ENCODE measurements at places on chromosomes 12 and 14.
A peak's percentile ranks its signal among the peaks of the same experiment; 100 is the strongest.

GRCh38 chr12:32025906-32026305 is 66.7 kb downstream of the RESF1 start:
- H3K4me3 ChIP-seq = no peak overlapping the region
- H3K36me3 ChIP-seq = no peaks in the 10 kb centered on the region
- H3K27ac ChIP-seq = no peak overlapping the region
- no peak for DNase-seq
- H3K27me3 ChIP-seq = no peaks in the 10 kb centered on the region

GRCh38 chr12:26150736-26151450 is 26.1 kb upstream of the BHLHE41 start:
- peak; percentile 69 for DNase-seq
- H3K4me3 ChIP-seq = no peak overlapping the region
- H3K27ac ChIP-seq = peak overlapping the region; percentile 70
- no peaks in the 10 kb centered on the region for H3K36me3 ChIP-seq
- H3K27me3 ChIP-seq = no peaks in the 10 kb centered on the region

DNA sequence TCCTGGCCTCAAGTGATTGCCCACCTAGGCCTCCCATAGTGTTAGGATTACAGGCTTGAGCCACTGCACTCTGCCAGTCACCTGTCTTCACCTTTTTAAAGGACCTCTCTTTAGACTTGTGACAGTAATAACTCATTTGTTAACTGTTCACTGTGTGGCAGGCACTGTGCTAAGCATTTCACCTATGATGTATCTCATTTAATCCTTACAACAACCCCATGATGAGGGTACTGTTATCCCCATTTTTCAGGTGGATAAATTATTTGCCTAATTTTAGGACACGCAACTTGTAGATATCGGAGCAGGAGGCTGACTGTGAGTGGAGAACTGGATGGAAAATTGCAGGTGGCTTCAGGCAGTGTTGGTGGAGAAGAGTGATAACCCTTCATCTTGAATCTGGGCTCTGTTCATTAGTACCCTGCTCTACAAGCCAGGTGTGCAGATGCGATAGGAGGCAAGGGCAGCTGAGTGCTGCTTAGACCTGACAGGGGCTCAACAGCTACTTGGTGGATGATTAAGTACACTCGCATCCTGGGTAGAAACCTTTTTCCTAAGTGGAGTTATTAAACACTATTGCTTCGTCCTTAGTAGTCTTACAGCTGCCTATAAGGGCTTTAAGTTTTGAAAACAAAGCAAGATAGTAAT is 2.7 kb downstream of the TCTN1 start:
- H3K27me3 ChIP-seq = no peaks in the 10 kb centered on the region
- peaks cover 8% of the 10 kb centered on the region for H3K36me3 ChIP-seq
- H3K4me3 ChIP-seq = no peak overlapping the region
- no peaks in the 10 kb centered on the region for H3K4me1 ChIP-seq
- DNase-seq = no peak
- no peak overlapping the region for H3K27ac ChIP-seq

GRCh38 chr12:57993834-57994233 is 52.5 kb downstream of the ATP23 start:
- no peak overlapping the region for H3K4me3 ChIP-seq
- DNase-seq = no peak
- no peaks in the 10 kb centered on the region for H3K27me3 ChIP-seq
- H3K4me1 ChIP-seq = no peaks in the 10 kb centered on the region

DNA sequence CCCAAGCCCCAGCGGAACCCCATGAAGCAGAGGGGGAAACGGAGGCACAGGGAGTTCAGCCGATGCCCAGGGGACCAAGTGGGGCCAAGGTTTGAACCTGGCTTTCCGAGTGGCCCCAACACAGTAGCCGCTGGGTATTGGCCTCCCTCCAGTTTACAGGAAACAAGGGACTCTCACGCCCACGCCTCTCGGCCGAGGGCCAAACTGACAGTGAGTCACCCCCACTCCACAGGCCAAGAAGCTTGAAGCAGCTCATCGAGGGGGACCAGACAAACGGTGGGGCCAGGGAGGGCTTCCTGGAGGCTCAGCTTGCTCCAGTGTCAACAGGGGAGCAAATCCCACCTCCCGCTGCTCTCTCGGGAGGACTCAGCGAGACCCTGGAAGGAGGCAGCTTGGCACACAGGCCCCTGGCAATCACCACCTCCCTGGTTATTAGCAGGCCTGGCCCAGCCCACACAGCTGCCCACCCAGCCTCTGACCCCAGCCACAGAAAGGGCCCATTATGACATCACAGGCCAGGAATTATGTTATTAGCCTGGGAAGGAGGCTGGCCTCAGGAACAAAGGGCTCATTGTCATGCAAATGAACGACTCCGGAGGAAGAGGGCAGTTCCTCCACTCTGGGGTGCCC is 54.6 kb downstream of the NCOR2 start:
- H3K27ac ChIP-seq = peak overlapping the region; percentile 70
- H3K4me1 ChIP-seq = peaks cover 82% of the 10 kb centered on the region
- H3K27me3 ChIP-seq = no peaks in the 10 kb centered on the region
- H3K4me3 ChIP-seq = no peak overlapping the region
- peak; percentile 97 for DNase-seq

DNA sequence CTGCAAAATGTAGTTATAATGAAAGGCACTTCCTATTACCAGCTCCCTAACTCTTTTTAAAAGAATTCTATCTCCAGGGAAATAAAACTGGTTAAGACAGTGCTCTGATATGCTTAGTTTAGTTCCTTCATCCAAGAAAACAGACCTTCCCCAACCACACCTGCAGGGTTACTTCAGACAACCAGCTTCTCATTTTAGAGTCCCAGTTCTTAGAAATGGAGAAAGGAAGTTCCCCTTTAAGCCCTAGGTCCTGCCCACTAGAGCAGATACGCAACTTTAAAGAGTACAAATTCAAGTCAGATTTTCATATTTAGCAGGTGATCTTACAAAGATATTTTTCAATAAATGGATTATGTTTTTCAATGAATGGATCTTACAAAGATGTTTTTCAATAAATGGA is 4.4 kb upstream of the WSB2 start:
- H3K4me1 ChIP-seq = peaks cover 4% of the 10 kb centered on the region
- no peak overlapping the region for H3K27ac ChIP-seq
- peaks cover 3% of the 10 kb centered on the region for H3K36me3 ChIP-seq
- H3K27me3 ChIP-seq = no peaks in the 10 kb centered on the region
- no peak overlapping the region for H3K4me3 ChIP-seq

GRCh38 chr12:7646178-7646475 is 19.6 kb downstream of the APOBEC1 start:
- peaks cover 14% of the 10 kb centered on the region for H3K27me3 ChIP-seq
- DNase-seq = no peak
- H3K4me3 ChIP-seq = no peak overlapping the region
- no peaks in the 10 kb centered on the region for H3K4me1 ChIP-seq
- no peaks in the 10 kb centered on the region for H3K36me3 ChIP-seq

DNA sequence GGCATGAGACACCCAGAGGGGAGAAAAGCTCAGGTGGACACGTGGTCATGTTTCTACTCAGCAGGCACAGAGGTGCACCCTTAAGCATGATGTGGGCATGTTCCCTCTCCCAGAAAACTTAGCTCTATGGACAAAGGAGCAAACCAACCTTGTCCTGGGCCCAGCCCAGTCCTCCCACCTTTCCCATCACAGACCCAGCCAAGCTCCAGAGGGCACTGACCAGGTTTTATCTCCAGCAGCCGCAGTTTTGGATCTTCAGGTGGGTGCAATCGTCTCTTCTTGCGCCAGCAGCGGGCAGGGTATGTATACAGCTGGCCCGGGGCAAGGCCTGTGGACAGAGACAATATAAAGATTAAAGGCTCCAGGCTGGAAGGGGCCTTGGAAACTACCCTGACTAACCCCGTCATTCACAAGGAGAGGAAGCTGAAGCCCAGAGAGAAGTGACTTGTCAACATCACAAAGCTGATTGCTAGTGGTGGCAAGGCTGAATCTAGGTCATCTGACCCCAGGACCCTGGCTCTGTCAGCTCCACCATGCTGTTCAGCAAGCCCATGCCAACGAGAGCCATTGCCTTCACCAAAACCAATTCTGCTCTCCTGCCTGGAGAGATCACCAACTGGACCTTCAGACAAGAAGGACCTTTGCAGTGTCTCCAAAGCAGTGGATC is 140.7 kb downstream of the DPF3 start:
- no peak overlapping the region for H3K4me3 ChIP-seq
- H3K36me3 ChIP-seq = no peaks in the 10 kb centered on the region
- H3K27me3 ChIP-seq = no peaks in the 10 kb centered on the region
- no peak for DNase-seq
- H3K4me1 ChIP-seq = peaks cover 5% of the 10 kb centered on the region

DNA sequence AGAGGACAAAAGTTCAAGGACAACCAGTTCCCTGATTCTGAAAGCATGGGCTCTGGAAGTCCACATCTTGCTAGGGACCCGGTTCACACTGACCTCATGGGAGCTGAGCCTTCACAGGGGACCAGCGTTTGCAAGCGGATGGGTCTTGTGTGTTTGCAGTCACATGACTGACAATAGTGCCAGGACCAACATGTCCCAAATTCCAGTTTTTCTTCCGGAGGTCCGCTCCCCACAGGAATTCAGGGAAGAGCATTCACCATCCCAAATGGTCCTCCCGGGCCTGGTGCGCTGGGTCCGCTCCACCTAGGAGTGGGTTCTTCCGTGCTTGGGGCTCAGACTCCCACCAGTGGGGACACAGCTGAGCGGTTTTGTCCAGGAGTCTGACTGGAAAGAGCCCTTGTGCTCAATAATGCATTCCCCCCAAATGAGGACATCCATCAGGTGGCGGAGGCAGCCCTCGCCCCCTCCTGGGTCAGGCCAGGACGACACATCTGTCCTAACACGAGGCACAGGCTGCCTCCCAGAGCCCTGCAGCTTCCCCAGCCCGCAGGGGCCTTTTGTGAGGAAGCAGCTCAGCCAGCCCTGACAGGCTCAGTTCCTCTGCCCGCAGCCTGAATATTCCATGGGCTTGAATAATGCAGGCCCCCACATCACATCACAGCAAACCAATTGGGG is 91.8 kb upstream of the BCL11B start:
- H3K36me3 ChIP-seq = no peaks in the 10 kb centered on the region
- H3K4me1 ChIP-seq = no peaks in the 10 kb centered on the region
- H3K4me3 ChIP-seq = no peak overlapping the region

DNA sequence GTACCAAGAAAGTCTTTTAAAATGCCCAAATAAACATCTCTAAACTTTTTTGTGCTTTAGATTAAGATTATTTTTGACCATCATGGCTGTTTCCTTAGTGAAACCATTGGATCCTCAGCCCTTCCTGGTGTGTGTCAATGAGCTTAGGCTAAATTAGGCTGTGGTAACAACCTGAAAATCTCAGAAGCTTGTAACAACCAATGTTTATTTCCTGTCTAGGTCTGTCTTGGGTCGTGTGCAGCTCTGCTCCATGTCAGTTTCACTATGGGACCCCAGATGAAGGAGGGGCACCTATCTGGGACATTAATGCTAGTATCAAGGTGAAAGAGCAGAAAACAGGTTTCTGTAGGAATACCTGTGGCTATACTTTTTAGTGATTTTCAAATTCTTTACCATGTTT is 49.9 kb downstream of the KCNMB4 start:
- no peak for DNase-seq
- no peak overlapping the region for H3K27ac ChIP-seq
- H3K27me3 ChIP-seq = no peaks in the 10 kb centered on the region
- H3K4me3 ChIP-seq = no peak overlapping the region
- H3K4me1 ChIP-seq = no peaks in the 10 kb centered on the region

DNA sequence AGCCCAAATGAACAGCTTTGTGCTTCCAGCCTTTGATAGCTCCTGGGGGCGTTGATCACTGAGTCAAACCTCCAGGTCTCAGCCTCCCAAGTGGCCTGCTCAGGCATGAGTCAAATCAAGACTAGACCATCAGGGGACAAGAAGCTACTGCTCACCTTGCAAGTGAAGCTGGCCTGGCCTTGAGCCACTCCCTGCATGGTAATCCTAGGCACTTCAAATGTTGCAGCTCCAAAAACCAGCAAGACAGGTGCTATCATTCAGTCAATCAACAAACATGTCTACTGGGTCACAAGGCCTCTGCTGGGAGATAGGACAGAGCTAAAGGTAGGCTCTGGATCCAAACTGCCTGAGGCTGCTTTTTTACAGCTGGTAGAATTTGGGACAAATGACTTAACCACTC is 33.1 kb upstream of the NOS1 start:
- H3K27me3 ChIP-seq = peaks cover 18% of the 10 kb centered on the region
- H3K4me1 ChIP-seq = peaks cover 2% of the 10 kb centered on the region
- no peak for DNase-seq

DNA sequence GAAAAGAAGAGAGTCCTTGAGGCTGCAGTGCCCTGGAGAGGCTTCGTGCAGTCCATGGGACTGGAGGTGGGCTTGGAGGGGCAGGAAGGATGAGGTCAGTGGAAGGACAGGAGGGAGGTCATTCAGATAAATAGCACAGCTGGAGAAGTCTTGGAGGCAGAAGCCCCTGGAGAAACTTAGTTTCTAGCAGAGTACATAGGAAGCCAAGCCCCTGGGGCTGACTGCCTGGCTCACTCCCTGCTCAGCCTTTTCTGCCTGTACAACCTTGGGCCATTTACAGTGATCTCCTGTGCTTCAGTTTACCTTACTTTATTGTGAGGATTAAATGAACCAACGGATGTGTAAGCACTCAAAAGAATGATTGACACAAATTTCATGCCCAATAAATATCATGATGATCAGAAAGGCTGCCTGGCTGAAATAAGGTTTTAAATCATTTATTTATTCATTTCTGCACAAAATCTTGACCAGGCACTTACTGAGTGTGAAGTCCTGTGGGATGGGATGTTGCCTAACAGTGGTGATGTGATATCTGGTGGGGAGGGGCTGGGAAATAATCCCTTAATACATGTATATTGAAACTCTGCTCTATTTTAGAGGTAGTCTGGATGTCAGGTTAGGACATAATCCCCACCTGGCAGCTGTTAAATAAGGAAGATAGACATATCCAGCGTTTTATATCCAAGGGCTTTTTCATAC is 54.3 kb downstream of the PLEKHG7 start:
- no peak overlapping the region for H3K4me3 ChIP-seq
- DNase-seq = no peak
- no peaks in the 10 kb centered on the region for H3K36me3 ChIP-seq
- H3K4me1 ChIP-seq = no peaks in the 10 kb centered on the region
- no peak overlapping the region for H3K27ac ChIP-seq

GRCh38 chr14:78253986-78254385 is 83.8 kb downstream of the NRXN3 start:
- peaks cover 34% of the 10 kb centered on the region for H3K27me3 ChIP-seq
- H3K36me3 ChIP-seq = no peaks in the 10 kb centered on the region
- DNase-seq = no peak
- no peak overlapping the region for H3K27ac ChIP-seq

- H3K4me1 ChIP-seq = peaks cover 19% of the 10 kb centered on the region
- H3K27me3 ChIP-seq = no peaks in the 10 kb centered on the region
- peak overlapping the region; percentile 96 for H3K27ac ChIP-seq
- peak overlapping the region; percentile 45 for H3K4me3 ChIP-seq
These were observed 158.5 kb downstream of the TGFB3 start for GRCh38 chr14:75823334-75823733.

GRCh38 chr12:112887550-112887949 is 19.2 kb upstream of the OAS1 start:
- no peaks in the 10 kb centered on the region for H3K36me3 ChIP-seq
- H3K4me3 ChIP-seq = no peak overlapping the region
- no peak overlapping the region for H3K27ac ChIP-seq

GRCh38 chr12:49131894-49132461 is 783 bp upstream of the TUBA1B start:
- H3K36me3 ChIP-seq = peaks cover 25% of the 10 kb centered on the region
- H3K4me3 ChIP-seq = no peak overlapping the region
- H3K27ac ChIP-seq = peak overlapping the region; percentile 7
- peak; percentile 77 for DNase-seq
